Skeletal muscle cell (primary cell): ENCODE measurements at places on chromosomes 3 and 15.

GRCh38 chr15:76986743-76987142 is 8.2 kb upstream of the PSTPIP1 start:
- no peak for DNase-seq

DNA sequence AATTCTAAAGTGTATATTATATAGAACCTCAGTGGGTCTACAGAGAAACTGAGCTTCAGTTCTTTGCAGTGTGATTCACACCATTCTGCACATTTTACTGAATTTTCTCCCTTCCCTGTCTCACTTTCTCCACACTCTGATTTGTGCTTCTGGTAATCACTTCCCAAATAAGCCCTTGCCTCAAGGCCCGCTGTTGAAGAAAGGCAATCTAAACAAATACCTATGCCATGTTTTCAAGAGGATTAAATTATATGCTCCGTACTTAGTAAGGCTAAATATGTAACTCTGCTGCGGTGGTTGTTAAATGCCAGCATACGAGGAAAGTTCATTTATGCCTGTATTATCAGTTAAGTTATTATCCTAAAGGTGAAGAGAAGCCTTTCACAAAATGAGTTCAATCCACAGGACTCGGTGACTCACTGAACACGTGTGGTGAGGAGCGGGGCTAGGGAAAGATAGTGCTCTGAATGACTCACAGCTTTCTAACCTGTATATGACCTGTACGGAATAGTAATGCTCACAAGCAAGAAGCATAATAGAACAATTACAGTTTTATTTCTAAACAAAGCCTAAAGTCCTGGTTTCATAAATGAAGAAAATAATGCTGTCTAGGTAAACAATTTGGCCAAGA is 25.1 kb downstream of the CNTN6 start:
- DNase-seq, result peak; percentile 9

- no peak for DNase-seq
Observed at GRCh38 chr15:88865498-88866099, 29.7 kb downstream of the HAPLN3 start.

GRCh38 chr3:17133632-17134545 is 249.1 kb downstream of the PLCL2 start:
- no peak for DNase-seq

DNA sequence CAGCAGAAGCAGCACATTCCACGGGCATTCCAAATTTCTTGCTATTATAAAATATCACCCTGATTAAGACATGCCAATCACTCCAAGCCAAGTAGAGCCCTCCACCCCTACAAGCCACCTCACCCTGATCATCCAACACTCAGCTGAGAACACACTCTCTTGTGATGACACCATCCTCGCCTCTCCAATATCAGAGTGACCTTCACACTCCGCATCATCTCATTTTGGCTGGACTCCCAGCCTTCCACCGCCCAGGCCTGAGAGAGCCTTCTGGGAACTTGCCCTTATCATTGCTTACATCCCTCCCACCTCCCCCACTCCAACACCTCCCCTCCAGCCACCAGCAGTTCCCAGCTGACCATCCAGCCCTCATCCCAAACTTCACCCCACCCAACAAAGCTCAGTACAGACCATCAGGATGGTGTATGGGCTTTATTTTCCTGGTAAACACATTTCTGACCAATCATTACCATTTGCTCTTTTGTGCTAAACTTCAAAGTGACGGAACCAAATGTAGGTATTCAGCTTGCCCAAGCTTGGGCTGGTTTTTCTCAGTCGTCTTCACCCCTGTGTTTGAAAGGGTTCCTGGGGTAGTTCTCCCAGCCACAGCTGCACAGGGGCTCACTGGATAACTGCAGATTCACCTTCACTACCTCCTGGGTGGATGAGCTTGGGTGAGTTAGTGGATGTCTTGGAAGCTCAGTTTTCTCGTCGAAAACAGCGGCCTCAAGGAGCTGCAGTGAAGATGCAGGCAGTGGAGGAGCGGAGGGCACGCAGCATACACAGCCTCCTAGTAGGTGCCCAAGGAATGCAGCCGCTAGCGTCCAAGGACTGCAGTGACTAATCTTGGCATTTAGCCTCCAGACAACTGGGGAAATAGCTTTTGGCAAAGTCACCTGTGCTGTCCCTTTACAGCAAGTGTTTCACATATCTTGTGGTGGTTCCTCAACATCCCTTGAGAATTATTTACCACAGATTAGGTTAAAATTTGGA is 115.1 kb downstream of the LIPC start:
- DNase-seq, result peak; percentile 65

GRCh38 chr3:100206687-100207086 is 54.1 kb upstream of the TBC1D23 start:
- no peak for DNase-seq

GRCh38 chr15:50627351-50628055 is 59.1 kb downstream of the TRPM7 start:
- no peak for DNase-seq

GRCh38 chr3:129506231-129506742 is 22.2 kb upstream of the RHO start:
- DNase-seq, result no peak

- DNase-seq, result no peak
Observed at GRCh38 chr3:69751074-69751476, 11.8 kb downstream of the MITF start.

DNA sequence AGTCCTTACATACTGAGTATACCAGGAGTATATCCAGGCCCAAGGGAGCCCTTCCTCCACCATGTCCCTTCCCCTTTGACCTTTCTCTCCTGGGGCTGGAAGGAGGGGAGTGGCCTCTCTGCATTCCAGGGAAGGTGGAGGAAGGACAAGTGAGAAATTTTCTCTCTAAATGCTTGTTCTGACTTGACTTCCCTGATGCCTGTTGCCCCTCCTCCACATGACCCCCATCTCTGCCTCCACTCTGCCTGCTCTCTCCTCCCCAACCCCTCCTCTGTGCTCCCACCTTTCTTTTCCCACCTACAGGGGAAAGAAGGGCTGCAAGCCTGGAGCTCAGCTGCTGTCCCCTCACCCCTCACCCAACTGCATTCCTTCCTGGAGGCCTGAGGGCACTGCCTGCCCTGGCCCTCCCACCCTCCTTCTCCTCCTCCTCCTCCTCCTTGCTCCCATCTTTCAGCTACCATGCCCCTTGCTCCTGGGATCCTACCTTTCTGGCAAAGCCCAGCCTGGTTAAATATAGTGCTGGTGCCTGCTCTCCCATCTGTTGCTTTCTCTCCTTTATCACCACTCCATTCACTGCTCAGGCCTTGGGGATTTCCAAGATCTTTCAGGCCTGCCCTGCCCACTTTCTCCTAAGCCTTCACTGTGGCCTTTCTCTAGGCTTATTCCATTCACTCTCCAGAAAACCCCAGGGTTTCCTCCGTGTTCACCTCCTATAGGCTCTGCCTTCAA is 8.5 kb upstream of the DAG1 start:
- DNase-seq, result no peak
